ENCODE measurements at places on chromosomes 11 and 22. TPM values are rescaled to one million over a fixed set of nuclear protein-coding genes. Genes with fewer than 3 reads are reported as not detected.

DNA sequence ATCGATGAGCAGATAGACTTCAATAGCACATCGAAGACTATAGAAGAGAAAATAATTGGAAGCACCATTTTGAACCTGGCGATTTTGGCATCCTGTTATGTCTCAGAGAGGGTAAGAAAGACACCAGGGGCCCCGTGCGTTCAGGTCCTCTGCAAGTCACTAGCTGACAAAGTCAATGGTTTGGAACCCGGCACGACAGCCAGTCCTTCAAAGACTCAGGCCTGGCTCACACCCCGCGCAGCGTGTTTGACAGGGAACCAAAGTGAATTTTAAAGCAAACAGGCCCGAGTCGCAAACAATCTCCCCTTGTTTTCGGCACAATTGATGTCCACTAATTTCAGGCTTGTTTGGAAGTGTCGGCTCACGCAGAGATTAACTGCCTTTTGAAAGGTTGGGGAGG, 716.6 kb downstream of the BRD1 start:
- no peak for DNase-seq

- peak; percentile 12 for DNase-seq
Observed at GRCh38 chr11:116686866-116687265, 85.9 kb downstream of the BUD13 start.

- DNase-seq: no peak
Observed at GRCh38 chr11:134032501-134033091, 36.3 kb upstream of the JAM3 start.

BCR gene
- total RNA-seq: 27.2 TPM

- no peak for DNase-seq
Observed at GRCh38 chr11:45289369-45289768, 3.2 kb upstream of the SYT13 start.

All from SJCRH30 (cell line).